ENCODE measurements at places on chromosomes 16 and 17.

GRCh38 chr17:36653374-36653773 is 52.0 kb downstream of the MRM1 start:
- DNase-seq = no peak

DNA sequence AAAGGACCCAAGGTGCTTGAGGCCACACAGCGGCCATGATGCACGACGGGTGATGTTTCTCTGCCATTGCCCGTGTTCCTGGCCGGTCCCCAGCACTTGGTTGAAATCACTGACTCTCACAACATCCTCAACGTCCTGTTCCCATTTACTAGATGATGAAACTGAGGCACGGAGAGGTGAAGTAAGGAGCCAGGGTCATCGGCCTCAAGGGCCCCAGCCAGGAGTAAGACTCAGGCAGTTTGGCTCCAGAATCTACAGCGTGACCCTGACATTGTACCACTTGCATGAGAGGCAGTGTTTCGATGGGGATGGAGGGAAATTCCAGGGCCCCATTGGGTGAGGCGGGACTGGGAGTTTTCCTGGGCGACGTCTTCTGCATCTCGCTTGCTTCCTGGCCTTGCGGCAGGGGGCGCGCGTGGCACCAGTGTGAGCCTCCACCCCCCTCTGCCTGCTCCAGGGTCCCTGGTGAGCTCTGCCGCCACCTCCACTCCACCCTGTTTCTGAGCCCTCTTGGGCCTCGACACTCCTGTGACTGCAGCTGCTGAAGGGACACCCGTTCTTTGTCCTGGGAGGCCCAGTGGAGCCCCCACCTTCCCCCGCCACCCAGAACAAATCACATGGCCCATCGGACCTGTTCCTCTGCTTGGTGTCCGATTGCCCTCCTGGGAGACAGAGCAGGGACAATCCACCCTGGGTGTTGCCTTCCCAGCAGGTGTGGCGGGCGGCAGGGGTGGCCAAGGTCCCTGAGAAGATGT is 133.0 kb upstream of the GSE1 start:
- DNase-seq = no peak

DNA sequence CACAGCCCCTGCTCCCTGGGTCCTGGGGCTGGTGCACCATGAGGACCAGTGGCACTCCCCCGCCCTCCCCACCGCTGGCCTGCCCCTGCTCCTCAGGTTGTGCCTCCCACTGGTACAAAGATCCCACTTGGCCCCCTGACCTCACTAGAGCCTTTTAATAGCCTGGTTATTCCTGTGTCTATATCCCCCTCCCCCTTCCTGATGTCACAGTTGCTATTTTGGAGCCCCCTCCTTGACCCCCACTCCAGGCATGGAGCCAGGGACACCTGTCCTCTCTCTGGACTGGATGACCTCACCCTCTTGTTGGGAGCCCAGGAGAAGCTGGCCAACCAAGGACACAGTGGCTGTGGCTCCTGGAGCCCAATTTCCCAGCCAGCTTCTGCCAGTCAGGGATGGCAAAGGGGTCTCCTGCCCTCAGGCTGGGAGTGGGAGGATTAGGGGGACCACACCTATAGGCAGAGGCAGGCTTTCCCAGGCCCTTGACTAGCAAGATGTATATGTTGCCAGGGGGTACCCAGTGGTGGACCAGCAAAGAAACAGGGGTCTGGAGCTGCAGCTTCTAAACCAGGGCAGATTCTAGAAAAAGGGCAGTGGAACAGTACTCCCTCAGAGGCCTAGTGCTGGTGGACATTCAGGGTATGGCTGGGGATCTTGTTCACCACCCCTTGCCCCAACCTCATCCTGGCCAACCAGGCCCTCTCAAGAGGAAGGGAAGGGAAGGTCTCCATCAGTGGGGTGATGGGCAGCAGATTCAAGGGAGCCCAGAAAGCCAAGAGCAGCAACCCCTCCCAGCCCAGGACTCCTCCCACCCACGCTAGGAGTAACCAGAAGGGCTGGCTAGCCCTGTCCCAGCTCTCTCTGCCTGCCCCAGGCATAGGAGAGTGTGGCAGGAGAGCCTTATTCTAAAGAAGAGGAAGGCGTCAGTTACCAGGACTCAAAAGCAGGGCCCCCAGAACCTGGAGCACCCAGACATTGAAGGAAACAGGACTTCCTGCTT is 10.9 kb downstream of the HDAC5 start:
- DNase-seq = no peak

DNA sequence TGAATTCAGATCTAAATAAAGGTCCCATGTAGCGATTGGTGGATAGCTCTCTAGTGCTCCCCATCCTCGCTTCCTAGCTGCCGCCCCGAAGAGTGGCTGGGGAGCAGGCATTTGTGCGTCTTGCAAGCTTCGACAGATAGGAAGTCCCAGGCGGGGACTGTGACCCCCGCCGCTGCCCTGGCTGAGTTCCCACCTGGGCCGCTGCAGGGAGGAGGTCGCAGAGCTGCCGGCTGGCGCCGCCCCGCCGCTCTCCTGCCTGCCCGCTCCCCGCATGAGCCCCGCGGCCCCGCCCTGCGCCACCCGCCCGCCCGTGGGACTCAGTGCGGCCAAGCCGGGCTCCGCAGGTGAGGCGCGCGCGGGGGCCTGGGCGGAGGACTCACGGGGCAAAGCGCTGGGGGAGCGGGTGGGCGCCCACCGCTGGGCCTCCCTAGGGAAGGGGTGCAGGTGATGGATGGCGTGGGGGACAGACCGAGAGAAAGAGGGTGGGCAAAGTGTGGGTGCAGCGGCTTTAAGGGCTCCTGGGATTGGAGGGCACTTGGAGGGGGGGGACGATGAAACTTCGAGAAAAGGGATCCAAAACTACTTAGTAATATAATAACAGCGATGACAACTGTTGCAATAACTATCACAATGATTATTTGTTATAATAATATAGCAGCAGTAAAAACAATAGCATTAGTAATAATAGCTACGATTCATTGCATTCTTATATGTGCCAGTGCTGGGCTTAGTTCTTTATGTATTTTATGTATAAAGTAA is at the start of gene OTOA:
Gene OTOA (plus strand): TSS at position 80 of the 759 bp plus-strand sequence. CDS start 14,547 bp downstream, outside the sequence.
- no peak for DNase-seq

DNA sequence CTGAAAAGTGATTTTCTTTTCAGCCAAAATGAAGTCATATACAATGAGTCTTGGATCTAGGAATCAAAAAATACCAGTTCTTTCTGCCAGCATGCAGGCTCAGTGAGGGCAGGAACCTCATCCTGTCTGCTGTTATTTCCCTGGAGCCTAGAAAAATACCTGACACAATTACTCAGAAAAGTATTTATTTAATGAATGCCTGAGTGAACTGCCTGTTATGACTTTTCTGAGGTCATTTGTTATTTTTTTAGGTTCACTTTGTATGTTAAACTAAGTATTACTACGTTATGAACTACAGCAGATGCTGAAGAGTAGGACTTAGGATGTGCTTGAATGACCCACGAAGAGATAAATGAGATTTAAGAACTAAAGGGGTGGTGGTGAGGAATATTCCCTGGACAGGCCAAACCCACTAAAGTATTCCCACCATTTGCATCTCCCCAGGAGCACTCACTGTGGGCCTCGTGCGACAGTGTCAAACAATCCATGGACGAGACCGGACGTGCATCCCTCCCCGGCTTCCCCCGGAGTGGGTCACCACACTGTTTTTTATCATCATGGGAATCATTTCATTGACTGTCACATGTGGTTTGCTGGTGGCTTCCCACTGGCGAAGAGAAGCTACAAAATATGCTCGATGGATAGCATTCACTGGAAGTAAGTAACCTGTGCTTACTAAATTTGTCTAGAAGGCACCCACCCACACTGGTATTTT is 17.1 kb upstream of the VWA3A start:
- DNase-seq = no peak

GRCh38 chr17:77645072-77646045 is 313.1 kb upstream of the TNRC6C start:
- DNase-seq = peak; percentile 15

- no peak for DNase-seq
Observed at GRCh38 chr16:26668026-26668425, 398.7 kb upstream of the C16orf82 start.

DNA sequence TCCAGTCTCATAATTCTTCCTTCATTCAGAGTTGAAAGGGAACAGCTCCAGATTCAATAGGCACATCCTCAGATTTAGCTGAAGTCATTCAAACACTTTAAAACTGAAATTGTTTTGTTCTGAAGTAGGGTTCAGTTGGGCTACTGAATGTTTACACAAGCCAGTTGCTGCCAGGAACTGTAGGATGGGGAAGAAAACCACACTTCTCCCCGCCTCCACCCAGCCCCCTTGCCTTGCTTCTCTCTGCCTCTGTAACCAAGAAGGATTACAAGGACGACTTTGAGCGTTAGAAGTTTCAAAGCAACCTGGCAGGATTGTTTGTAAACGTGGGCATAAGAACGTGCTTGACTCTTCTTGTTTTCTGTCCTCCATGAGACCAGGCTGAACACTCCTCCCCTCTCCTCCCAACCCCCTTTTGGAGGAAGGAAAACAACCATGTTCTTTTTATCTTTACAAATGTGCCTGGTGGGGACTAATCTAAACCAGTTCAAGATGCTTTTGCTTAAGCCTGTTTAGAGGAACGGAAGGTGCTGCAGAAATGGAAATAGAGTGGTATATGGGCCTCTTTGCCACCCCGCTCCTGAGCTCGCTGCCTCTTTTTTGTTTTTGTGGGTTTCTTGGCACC is 287.9 kb downstream of the FTO start:
- DNase-seq = peak; percentile 84

DNA sequence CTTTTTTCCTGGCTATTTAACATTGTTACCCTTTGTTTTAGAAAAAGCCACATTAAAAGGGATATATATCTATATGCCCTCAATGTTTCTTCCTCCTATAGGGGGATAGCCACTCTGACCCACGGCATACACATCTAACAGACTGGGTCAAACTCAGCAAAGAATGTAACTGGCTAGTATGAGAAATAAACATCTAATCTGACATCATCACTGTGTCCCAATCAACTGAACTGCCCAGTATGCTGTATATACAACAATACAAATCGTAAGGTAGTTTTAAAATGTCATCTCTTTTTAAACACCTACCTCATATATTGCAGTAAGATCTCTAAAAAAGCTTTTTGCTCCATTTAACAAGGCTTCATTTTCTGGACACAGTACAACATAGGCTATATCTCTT is 39.9 kb upstream of the INTS2 start:
- DNase-seq = no peak

GRCh38 chr16:57612494-57612893 is 15.9 kb upstream of the ADGRG1 start:
- DNase-seq = no peak

DNA sequence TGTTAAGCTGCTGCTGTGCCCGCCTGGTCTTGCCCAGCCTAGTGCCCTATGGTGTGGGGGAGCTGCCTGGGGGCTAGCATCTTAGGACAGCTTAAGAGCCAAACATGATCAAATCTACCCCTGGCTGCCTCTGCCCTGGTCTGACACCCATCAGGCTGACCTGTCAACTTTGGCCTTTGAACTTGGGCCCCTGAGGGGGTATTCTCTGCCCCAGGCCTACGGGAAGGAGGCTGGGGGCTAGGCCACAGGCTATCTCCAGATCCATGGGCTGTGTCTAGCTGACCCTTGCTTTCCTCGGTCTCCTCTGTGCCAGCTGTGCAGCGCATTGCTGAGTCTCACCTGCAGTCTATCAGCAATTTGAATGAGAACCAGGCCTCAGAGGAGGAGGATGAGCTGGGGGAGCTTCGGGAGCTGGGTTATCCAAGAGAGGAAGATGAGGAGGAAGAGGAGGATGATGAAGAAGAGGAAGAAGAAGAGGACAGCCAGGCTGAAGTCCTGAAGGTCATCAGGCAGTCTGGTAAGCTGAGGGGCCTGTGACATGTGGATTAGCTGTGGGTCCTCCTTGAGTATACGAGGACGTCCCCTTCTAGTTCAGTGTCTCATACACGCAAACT is 3.3 kb upstream of the STARD3 start:
- DNase-seq = no peak

DNA sequence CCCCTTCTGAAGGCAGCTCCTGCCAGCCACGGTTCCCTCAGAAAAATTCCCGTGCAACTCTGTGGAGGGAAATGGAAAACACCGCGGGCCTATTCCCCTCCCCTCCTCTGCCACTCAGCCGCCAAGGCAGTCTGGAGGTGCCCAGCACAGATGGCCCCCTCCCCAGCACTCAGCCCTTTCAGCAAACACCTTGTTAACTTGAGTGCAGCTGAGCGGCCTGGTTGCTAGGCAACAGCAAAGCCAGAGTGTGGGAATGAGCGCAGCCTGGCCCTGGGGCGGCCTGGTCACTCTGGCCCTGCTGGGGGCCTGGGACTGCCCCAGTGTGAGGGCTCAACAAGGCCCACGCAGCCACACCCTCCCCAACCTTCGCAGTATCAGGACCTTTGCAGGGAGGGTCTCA is 32.8 kb downstream of the CACNA1G start:
- no peak for DNase-seq

- DNase-seq = no peak
Observed at GRCh38 chr17:82587234-82588086, 60.8 kb downstream of the WDR45B start.

DNA sequence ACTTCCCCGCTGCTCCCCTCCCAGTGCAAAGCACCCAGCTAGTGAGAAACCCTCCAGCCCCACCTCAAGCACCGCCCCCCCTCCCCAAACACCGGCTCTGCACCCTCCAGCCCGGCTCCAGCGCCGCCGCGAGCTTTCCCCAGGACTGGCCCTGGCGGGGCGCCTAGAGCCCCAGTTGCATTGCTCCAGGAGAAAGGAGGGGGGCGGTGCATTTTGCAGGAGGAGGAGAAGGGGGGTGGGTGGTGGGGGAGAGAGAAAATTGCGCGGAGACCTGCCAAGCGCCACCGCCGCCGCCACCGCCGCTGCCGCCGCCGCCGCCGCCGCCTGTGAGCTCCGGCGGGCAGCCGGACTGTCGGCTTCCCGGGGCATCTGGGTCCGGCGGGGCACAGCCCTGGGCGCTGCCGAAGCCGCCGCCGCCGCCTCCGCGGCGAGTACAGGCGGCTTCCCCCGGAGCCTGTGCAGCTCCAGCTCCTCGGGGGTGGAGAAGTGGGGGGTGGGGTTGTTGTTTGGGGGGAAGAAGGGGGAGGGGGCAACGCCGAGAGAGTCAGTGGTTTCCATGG is 333 bp upstream of the NOG start:
- DNase-seq = peak; percentile 64

DNA sequence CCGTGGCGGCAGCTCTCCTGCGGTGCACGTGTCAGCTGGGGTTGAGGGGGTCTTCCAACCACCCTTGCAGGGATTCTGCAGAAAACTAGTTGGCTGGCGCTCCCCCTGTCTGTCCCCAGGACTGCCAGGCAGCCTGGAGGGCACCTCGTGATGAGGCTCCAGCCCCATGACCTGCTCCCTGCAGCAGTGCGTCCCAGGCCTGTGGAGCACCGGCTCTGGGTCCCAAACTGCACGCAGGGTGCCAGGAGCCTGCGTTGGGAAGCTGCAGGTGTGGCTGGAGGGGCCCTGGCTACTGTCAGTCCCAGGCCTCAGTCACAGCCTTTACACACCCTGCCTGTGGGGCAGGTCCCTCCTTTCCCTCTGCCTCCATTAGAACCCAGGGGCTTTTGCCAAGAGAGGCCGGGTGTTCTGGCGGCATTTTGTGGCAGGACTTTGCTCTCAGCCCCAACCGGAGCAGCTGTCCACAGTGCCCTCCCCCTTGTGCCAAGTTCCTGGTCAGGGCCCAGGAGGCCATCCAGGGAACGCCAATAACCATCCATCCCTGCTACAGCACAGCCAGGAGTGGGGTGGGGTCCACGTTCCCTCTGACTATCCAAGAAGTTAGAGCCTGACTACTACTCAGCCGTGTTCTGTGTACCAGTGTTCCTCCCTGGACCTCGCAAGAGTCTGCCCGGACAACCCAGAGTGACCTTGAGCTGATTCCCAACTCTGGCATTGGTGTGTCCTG is 9.2 kb downstream of the CHMP6 start:
- DNase-seq = no peak

All from fibroblast of lung (primary cell).